Brain pericyte (primary cell): ENCODE measurements at places on chromosomes 5 and 9.

GRCh38 chr9:108956022-108956630 is 21.9 kb downstream of the ABITRAM start:
- no peak for DNase-seq

DNA sequence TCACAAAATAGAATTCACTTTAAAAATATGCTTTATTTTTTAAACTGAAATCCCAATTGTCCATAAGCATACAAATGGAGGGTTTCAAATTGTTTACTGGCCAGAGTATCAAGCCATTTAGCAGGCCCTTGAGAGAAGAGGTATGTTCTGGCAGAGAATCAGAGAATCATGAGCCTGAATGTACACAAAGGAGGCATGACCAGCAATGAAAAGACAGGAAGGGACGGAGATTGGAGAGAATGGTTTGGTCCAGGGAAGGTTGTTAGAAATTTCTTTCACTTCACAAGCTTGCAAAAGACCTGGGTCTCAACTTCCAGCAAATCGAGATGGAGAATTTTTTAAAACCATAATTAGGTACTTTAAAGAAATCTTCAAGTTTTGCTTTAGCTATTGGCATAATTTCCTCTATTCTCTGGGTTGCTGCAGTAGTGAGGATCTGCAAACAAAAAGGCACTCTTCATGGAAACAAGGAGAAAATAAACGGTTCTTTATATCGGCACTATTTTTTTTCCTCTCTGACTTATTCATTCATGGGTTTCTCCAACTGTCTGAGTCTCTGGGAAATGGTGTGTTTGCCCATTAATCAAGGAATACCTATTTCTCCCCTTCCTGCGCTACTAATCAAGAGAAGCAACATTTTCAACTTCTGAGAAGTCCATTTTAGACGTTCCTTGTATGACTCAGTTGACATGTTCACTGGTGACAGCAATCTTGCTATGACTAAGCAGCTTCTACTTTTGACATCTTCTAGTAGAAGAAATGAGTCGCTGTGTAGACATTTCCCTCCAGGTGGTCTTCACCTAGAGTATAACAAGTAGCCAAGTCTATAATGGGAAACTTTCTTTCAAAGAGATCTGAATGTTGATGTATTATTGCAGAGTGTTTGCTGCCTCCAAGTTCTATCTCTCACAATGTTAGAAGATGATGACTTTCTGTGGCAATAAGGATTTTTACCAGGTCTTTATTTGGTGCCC is 23.1 kb upstream of the ERCC6L2 start:
- no peak for DNase-seq

DNA sequence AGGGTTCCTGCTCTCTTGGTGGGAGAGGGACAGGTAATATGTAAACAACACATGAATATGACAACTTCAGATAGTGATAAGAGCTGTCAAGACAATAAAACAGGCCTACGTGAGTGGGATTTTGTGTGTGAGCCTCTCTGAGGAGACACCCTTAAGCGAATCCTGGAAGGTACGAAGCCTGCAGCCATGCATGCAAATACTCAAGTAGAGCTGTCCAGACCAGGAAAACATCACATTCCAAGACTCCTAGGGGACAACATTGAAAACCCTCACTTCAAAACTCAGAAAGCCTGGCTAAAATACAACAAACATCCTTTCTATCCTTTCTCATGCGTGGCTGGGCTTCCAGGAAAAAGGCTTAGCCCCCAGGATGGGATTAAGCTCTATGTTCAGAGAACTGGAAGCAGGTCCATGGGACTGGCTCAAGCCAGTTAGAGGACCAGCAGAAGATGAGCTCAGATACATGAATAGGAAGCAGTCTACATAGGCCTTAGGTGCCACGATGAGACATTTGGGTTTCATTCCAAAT is 124.8 kb upstream of the IQGAP2 start:
- DNase-seq = no peak

DNA sequence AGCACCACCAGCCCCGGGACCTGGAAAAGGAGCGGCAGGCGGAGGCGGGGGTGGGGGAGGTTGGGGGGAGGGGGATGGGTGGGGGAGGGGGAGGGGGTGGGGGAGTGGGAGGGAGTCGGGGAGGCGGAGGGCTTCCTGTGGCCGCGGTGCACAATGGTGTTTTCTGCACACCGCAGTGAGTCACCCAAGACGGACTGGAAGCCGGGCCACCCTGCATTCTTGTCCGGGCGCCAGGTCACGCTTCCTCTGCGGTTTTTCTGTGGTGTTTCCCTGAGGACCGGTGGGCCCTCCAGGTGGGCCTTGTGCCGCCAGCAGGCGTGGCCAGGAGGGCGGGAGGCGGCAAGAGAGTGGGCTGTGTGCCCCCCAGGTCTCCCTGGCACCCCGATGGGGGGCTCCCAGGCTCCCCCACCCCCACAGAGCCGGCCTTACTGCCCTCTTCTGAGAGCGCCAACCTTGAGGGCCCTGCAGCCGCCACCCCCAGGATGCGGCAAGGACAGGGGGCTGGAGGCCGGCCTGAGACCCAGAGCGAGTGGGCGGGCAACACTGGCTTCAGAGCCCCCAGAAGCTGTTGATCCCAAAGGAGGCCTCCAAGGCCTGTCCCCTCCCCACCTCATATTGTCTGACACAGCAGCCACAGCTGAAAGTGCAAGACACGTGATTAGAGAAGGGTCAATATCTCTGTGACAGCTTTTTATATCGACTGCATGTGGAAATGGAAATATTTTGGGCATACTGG is 11.1 kb downstream of the EXD3 start:
- no peak for DNase-seq

GRCh38 chr5:126965487-126965886 is 64.9 kb downstream of the MARCHF3 start:
- DNase-seq = no peak

DNA sequence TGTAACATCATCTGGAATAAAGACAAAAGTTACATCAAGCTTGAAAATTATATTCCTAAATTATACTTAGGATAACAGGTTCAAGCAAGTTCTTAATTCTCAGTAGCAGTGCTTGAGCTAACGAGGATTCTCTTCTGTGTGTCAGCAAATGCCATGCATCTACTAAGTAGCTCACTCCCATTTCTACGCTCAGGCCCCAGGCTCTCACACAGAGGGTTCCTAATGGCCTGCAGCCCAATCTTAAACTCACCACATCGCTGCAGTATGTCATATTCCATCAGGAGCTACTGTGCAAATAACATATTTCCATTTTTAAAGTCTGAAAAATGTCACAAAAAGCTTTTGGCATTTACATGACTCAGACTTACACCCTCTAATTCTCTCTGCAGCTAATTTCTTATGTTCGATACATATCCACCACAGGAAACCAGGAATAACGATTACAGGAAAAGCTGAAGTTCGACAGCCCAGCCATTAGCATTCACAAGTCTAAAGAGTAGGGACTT is 474.8 kb downstream of the EFNA5 start:
- no peak for DNase-seq

- DNase-seq = no peak
These were observed 234.9 kb downstream of the YTHDC2 start for GRCh38 chr5:113748403-113748802.

- no peak for DNase-seq
These were observed 23.4 kb downstream of the PAM start for GRCh38 chr5:102778478-102778877.

DNA sequence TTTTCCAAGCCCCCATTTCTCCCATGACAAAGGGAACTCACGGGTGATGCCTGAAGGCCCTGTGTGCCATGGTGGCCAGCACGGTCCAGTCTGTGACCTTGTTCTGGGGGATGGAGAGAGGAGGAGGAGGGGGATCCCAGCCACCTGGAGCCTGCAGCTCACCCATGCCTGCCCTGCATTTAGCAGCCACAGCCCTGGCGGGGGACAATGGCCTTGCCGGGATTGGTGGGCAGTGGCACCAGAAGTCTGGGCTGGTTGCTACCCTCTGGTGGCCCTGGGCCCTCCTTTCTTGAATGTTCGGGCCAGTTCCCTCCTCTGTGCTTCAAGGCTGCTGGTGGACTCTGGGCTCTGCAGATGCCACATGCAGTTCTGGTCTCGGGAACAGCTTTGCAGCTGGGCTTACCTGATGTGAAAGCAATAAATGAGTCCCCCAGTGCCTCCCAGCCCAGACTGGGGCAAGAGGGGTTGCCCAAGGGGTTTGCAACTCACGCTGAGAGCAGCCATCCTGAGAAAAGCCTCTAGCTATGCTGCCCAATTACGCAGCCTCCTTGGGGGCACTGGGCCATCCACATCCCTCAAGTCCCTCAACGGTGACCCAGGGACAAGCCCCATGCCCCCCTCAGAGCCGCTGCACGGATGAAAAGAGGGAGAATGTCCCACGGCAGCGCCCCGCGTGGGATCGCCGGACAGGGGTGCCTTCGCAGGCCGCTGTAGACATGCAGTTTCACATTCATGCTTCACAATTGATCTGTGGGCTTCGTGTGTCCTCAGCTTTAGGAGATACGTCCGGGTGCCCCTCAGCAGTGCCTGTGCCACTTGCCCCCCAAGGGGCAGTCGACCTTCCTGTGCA is 49.2 kb upstream of the FCN1 start:
- no peak for DNase-seq

- no peak for DNase-seq
These were observed 145.1 kb upstream of the DAB2 start for GRCh38 chr5:39569857-39570256.
